ENCODE measurements at places on chromosomes 3 and 15.

DNA sequence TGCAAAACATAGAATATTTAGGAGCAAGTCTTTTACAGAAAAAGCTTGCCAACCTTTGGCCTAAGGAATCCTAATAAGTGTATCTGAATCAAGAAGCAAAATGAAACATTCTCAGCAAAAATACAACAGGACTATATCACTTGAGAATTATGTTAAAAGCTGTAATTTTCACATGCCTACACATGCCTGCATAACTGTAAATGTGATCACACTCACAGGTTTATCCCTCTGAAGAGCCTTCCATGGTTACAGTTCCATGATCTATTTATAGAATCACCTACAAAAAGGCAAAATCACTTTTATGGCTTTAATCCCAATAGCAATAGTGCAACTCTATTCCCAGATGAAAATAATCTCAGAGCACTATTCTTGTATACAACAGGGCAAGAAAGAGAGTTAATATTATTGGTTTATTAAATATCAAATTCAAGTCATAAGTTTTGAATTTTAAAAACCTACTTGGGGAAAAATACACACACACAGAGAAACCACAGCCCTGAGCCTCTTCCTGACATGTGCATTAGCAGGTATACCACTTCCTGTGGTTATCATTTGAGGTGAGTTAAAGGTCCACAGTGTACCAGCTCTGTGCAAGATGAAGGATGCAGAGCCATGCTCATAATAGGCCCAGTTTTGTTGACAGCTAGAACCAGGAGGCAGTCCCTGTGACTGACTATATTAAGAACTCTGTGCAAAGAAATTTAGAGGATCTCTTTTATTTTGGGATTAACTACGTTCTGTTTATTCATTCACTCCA lies 252.5 kb upstream of the TGFBR2 start:
- no peak for DNase-seq

- no peak for DNase-seq
These were observed 53.2 kb upstream of the FSTL1 start for GRCh38 chr3:120503727-120504616.

DNA sequence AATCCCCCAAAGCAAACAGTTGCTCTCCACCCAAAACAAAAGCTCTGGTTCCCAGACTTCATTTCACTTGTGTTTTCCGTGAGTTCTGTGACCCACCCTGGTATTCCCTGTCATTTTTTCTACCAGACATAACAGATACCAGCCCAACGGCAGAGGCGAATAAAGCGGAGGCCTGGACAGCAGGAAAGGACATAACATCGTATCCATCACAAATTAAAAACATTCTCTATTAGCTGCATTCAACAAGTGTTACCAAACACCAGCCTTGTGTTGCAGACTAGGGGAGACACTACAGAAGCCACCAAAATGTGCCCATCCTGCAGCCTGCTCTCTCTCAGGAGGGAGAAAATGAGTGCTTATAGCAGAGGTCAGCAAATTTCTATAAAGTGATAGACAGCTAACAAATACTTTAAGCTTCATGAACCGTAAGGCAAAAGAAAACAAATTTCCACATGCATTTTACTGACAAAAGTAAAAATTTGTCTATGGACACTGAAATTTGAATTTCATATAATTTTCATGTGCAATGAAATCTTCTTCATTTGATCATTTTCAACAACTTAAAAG lies 7.1 kb upstream of the FBN1 start:
- DNase-seq = no peak

DNA sequence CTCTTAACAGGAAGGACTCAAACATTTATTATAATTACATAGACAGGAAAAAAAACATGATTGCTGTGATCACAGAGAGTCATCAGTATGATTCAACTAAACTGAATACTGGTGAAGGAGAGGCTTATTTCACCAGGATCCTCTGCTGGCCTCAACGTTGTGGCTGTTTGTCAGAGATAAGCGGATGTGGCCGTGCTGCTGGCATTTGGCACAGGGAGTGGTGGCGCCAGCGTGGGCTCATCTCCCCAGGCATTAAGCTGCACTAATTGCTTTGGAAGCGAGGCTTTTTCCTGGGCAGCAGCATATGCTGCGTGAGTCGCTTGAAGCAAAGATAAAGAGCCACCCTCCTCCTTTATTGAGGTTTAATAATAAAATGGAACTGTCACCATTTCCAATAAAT lies 306.7 kb downstream of the LRTM1 start:
- DNase-seq = no peak

- DNase-seq = no peak
These were observed 273.6 kb upstream of the PROK2 start for GRCh38 chr3:72058493-72059081.

GRCh38 chr15:63335543-63336240 lies 46.0 kb downstream of the CA12 start:
- DNase-seq = no peak

DNA sequence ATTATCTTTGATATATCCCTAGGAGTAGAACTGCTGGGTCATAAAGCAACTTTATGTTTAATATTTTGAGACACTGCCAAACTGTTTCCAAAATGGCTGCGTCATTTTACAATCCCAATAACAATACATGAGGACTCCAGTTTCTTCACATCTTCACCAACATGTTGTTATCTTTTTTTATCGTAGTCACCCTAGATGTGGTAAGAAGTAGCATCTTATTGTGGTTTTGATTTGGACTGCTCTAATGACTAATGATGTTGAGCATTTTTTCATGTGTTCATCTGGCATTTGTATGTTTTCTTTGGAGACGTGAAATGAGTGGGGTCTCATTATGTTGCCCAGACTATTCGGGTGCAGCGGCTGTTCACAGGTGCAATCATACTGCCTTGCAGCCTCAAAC lies 83.8 kb downstream of the MAP4 start:
- peak; percentile 19 for DNase-seq

- no peak for DNase-seq
These were observed 88.6 kb upstream of the CACNA2D3 start for GRCh38 chr3:54033761-54034160.

- no peak for DNase-seq
These were observed 27.9 kb downstream of the EIF1B start for GRCh38 chr3:40337136-40338108.

GRCh38 chr3:192082730-192083660 lies 622.0 kb downstream of the PYDC2 start:
- no peak for DNase-seq
